NCI-H226 (cell line): ENCODE measurements at places on chromosomes 4 and X.

DNA sequence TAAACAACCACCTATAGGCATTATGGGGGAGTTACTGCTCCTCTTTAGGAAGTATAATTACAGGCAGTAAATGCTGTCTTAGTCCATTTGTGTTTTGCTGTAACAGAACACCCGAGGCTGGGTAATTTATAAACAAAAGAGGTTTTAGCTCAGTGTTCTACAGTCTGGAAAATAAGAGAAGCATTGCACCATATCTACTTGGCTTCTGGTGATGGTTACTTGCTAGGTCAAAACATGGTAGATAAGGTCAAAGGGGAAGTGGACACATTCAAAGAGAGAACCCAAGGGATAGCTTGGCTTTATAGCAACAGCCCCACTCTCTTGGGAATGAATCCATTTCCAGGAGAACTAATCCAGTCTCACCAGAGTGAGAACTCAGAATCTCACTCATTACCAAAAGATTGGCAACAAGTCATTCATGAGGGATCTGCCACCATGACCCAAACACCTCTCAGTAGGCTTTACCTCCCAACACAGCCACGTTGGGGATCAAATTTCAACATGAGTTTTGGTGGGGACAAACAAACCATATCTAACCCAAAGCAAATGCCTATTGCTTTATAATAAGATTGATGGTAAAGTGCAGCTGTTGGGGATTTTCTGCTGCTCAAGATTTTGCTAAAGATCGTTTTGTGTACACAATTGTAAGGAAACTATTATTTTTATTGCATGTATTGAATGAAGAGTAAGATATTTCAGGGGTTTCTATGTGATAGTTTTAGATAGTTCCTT is 32.6 kb downstream of the STAG2 start:
- no peak for DNase-seq

DNA sequence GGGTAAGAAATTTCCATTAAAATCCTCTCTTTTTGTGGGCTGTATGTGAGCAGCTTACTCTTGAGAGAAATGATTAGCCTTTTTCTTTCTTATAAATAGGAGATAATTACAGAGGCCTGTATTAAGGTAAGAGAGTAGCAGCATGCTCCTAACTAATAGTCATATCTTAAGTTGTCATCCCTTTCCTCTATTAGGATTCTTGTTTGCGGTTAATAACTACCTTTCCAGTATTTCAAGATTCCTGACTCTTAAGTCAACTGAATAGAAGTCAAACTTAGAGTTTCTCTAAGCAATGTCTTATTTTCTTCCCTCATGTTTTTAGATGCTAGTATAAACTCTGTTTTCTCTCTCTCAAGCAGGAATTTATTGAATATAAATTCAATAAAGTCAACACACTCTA is 139.9 kb upstream of the GPRIN3 start:
- DNase-seq, result no peak

- no peak for DNase-seq
Observed at GRCh38 chrX:9233141-9233540, 199.2 kb upstream of the FAM9B start.

- peak; percentile 9 for DNase-seq
Observed at GRCh38 chrX:10041383-10041782, 74.2 kb downstream of the CLDN34 start.

DNA sequence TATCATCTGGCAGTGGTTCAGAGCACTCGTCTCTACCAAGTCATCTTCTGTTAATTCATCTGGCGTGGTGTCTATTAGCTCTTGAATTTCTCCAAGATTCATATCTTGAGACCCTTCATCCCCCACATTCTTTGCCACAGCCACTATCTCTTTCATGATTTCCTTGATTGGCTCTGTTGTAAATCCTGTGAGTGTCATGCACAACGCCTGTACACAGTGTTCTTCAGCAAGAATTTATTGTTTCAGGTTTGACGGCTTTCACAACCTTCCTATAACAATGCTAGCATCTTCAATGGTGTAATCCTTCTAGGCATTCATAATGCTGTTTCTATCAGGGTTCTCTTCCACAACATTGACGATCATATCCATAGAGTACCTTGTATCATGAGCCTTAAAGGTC is 30.9 kb downstream of the MGST2 start:
- no peak for DNase-seq

DNA sequence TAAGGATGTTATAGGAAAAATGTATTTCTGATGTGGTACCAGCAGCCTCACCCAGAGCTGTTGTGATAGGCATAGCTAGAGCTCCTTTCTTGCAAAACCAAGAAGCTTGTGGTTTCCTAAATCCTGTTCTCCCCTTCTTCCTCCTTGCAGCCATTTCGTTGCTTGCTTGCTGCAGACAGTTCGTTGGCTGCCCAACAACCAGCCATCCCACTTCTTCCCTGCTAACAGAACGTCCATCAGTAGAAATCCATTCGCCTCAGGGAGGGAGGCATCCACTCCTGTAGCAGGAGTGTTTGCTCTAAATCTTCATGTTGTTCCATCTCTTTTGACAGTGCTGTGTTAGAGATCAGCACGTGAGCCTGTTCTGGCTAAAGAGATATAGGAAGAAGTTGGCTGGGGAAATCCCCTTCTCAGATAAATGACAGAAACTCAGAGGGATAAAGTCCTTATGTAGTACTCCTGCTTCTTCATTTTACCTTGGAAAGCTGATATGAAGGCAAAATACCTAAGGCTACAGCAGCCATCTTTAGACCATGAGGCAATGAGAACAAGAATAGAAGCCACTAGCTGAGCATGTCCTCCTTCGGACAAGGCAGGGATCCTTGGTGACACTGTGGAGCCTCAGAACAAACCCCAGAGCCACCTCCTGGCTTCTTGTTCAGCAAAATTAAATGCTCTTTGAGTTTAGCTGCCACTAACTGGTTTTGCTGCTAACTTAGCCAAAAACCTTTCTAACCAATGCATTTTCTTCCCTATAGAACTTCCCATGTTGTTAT is 68.4 kb upstream of the RELL1 start:
- no peak for DNase-seq

DNA sequence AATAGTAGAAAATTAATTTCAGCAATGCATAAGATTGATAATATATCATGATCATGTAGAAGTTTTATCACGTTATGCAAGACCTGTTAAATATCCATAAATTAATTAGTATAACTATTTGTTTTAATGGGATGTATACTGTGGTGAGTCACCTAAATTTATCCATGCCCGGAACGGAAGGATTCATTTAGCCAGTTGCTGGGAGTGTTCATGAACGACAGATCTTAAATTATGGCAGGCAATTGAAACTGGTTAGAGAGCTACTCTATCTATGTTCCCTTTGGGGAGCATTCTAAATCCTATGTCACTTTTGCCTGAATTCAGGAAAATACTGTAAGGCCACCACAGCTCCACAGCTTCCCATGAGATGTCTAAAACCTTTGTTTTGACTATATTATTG is 1950.5 kb upstream of the AGA start:
- DNase-seq, result no peak
